ENCODE measurements at places on chromosomes 6 and 20. TPM values are rescaled to one million over a fixed set of nuclear protein-coding genes. Genes with fewer than 3 reads are reported as not detected.

Gene NKX2-4
- total RNA-seq, result not detected

Gene HAO1
- not detected for total RNA-seq

Gene PERP
- total RNA-seq, result 3.9 TPM

Gene TSHZ2
- total RNA-seq, result 0.54 TPM

Gene SGK2
- total RNA-seq, result 0.48 TPM

Gene ZNF391
- total RNA-seq, result 3.9 TPM

Gene SLC26A8
- total RNA-seq, result not detected

Gene CD24
- 1.1 TPM for total RNA-seq

- H3K36me3 ChIP-seq, result no peaks in the 10 kb centered on the region
- peaks cover 88% of the 10 kb centered on the region for H3K27me3 ChIP-seq
- no peaks in the 10 kb centered on the region for H3K4me1 ChIP-seq
- no peak overlapping the region for H3K27ac ChIP-seq
- DNase-seq, result no peak
Observed at GRCh38 chr6:50845499-50846143, 26.9 kb downstream of the TFAP2B start.

DNA sequence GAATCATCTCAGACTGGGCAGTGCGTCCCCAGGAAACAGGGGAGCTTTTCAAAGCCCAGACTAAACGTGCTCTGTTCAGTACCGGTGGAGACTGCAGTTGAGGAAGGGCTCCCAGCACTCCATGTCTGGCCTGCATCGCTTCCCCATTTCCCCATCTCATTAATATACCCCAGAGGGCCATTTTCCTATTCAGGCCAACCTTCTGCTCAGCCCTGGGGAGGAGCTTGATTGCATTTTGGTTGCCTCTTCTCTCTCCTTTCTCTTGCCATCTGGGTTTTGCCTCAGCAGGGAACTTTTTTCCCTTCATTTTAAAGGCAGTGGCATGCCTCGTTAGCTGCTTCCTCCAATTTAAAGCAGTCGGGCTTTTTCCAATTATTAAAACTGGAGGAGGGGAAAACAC lies 394.3 kb upstream of the SOX4 start:
- H3K27ac ChIP-seq, result no peak overlapping the region
- H3K36me3 ChIP-seq, result peaks cover 11% of the 10 kb centered on the region
- DNase-seq, result no peak
- peaks cover 7% of the 10 kb centered on the region for H3K4me1 ChIP-seq
- no peaks in the 10 kb centered on the region for H3K27me3 ChIP-seq
- no peak overlapping the region for H3K4me3 ChIP-seq

GRCh38 chr6:10756085-10756484 lies 8.5 kb downstream of the TMEM14B start:
- peaks cover 56% of the 10 kb centered on the region for H3K36me3 ChIP-seq
- no peak overlapping the region for H3K4me3 ChIP-seq
- H3K27ac ChIP-seq, result no peak overlapping the region

- peaks cover 2% of the 10 kb centered on the region for H3K27me3 ChIP-seq
- no peak for DNase-seq
- no peak overlapping the region for H3K4me3 ChIP-seq
- H3K4me1 ChIP-seq, result no peaks in the 10 kb centered on the region
- H3K36me3 ChIP-seq, result no peaks in the 10 kb centered on the region
- no peak overlapping the region for H3K27ac ChIP-seq
Observed at GRCh38 chr6:70257768-70258273, 45.1 kb downstream of the COL9A1 start.

- H3K4me3 ChIP-seq, result no peak overlapping the region
- H3K36me3 ChIP-seq, result no peaks in the 10 kb centered on the region
- DNase-seq, result no peak
- no peaks in the 10 kb centered on the region for H3K27me3 ChIP-seq
- no peaks in the 10 kb centered on the region for H3K4me1 ChIP-seq
Observed at GRCh38 chr20:7585126-7585679, 355.1 kb downstream of the HAO1 start.

GRCh38 chr20:62412194-62413024 lies 5.3 kb upstream of the CABLES2 start:
- no peaks in the 10 kb centered on the region for H3K4me1 ChIP-seq
- H3K27ac ChIP-seq, result no peak overlapping the region
- H3K4me3 ChIP-seq, result no peak overlapping the region
- H3K36me3 ChIP-seq, result no peaks in the 10 kb centered on the region
- peaks cover 3% of the 10 kb centered on the region for H3K27me3 ChIP-seq
- no peak for DNase-seq

GRCh38 chr6:98880486-98880885 lies 46.1 kb downstream of the POU3F2 start:
- H3K4me1 ChIP-seq, result peaks cover 7% of the 10 kb centered on the region
- peaks cover 23% of the 10 kb centered on the region for H3K36me3 ChIP-seq
- peak overlapping the region; percentile 6 for H3K4me3 ChIP-seq

DNA sequence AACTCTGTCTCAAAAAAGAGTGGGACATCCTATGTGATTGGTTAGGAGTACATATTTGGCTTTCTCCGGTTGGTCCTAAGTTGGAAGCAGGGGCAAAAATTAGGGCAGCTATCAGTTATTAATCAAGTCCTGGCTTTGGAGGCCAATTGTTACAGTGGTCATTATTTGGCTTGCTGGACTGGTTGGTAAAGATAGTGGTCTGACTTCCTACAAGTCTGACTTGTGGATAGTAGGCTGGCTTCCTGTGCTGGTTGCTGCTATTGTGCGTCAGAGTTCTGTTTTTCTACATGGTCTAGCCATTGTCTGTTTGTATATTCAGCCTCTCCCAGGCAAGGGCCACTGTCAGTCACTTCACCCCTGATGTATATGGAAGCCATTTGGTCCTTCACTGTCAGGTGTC lies 7.0 kb downstream of the ACOT8 start:
- H3K27ac ChIP-seq, result no peak overlapping the region
- DNase-seq, result no peak
- H3K36me3 ChIP-seq, result peaks cover 20% of the 10 kb centered on the region
- peaks cover 5% of the 10 kb centered on the region for H3K4me1 ChIP-seq

GRCh38 chr20:56449459-56449858 lies 19.0 kb upstream of the RTF2 start:
- no peak overlapping the region for H3K4me3 ChIP-seq
- peaks cover 5% of the 10 kb centered on the region for H3K4me1 ChIP-seq
- H3K27me3 ChIP-seq, result no peaks in the 10 kb centered on the region
- H3K36me3 ChIP-seq, result peaks cover 43% of the 10 kb centered on the region

DNA sequence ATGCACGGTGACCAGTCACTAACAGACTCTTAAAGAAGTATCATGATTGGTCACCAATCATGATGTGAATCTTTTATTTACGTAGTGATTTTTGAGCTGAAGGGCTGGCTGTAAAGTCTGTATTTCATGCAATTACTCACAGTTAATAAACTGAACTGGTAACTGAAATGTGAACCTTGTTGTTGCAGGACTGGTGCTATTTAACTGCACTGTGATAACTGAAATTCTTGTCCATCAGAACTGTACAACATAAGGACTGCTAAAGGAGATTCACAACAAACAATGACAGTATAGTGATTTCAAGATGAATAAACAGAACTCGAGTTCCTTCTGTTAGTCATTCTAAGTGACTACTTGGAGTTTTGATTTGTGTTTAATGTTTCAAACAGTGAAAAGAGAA lies 316.6 kb downstream of the TPBG start:
- no peaks in the 10 kb centered on the region for H3K4me1 ChIP-seq
- H3K27ac ChIP-seq, result no peak overlapping the region
- H3K27me3 ChIP-seq, result no peaks in the 10 kb centered on the region

- no peaks in the 10 kb centered on the region for H3K4me1 ChIP-seq
- no peak overlapping the region for H3K4me3 ChIP-seq
- peaks cover 19% of the 10 kb centered on the region for H3K36me3 ChIP-seq
- no peak for DNase-seq
Observed at GRCh38 chr6:131592935-131593334, 19.9 kb downstream of the ARG1 start.

- no peaks in the 10 kb centered on the region for H3K36me3 ChIP-seq
- H3K27me3 ChIP-seq, result peaks cover 2% of the 10 kb centered on the region
- DNase-seq, result no peak
- peaks cover 2% of the 10 kb centered on the region for H3K4me1 ChIP-seq
- H3K27ac ChIP-seq, result no peak overlapping the region
- H3K4me3 ChIP-seq, result no peak overlapping the region
Observed at GRCh38 chr6:41588111-41588510, 41.9 kb downstream of the FOXP4 start.

- peaks cover 4% of the 10 kb centered on the region for H3K36me3 ChIP-seq
- H3K4me3 ChIP-seq, result no peak overlapping the region
- H3K4me1 ChIP-seq, result peaks cover 5% of the 10 kb centered on the region
Observed at GRCh38 chr20:33008336-33009213, 1.1 kb downstream of the BPIFB2 start.

DNA sequence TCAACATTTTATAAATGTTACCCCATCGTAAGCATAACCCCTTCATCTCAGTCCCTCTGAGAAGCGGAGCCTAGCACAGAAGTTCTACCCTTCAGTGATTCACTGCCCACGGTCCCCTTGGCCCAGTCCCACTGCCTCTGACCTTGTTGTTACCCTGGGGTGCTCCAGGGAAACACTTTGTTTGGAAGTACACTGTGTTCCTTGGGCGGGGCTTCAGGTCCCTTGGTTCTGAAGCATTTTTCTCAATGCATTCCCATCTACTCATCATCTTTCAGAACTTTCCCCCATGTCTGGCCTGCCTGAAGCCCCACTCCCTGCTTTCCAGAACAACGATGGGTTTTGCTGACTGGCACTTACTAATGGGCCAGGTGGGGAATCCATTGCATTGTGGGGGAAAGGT lies 296.2 kb downstream of the FOXA2 start:
- no peak for DNase-seq
- no peak overlapping the region for H3K4me3 ChIP-seq
- no peak overlapping the region for H3K27ac ChIP-seq
- no peaks in the 10 kb centered on the region for H3K27me3 ChIP-seq
- no peaks in the 10 kb centered on the region for H3K4me1 ChIP-seq

DNA sequence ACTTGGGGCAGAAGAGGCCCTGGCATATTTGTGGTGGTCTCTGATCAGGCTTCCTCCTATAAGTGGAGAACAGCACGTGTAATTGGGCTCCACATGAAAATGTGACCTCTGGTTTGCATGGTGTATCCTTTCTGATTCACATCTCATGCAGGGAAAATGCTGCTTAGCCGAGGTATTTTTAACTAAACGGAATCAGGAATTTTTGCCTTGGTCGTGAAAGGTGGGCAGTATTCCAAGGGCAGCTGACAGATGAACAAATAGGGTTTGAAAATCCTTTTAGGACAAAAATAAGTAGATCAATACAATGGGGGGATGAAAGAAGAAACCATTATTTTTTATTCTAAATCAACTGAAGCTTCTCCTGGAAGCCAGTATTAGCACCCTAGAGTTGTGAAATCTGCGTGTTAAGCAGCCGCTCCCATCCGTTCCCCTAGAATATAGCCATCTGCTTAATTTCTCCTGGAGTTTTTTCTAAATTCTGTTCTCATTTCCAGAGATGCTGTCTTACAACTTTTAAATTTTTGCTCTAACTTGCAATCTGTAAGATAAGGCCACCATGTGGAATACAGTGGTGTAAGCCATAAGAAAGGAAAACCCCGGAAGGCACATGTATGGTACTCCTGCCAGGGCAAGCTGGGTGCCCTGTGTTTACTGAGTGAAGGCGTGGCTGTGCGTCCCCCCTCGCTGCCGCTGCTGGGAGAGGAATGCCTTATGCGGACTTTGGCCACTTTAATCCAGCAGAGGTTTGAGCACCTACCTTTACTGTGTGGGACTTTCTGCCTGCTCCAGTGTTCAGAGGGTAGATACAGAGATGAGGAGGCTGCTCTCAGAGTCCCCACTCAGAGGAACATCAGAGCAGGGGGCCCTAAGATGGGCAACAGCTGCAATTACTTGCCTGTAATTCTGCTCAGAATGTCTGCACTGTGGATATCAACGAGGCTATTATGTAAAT lies 52.4 kb downstream of the SYNJ2 start:
- H3K27ac ChIP-seq, result no peak overlapping the region
- H3K4me3 ChIP-seq, result no peak overlapping the region
- no peaks in the 10 kb centered on the region for H3K27me3 ChIP-seq
- H3K36me3 ChIP-seq, result peaks cover 46% of the 10 kb centered on the region

DNA sequence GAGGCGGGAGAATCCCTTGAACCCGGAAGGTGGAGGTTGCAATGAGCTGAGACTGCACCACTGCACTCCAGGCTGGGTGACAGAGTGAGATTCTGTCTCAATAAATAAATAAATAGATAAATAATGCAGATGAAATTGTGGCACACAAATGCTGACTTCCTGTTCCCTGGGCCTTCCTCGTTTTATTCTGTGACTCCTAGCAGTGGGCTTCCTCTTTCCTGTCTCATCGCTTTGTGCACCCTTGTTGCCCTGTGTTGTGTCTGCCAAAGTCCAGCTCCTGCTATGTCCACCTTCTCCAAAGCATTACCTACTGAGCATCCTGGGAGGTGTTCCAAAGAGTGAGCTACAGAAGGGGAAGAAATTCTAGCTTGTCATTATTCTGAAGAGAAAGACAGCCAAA lies 100.2 kb upstream of the TIAM2 start:
- no peak overlapping the region for H3K4me3 ChIP-seq
- no peak for DNase-seq
- H3K36me3 ChIP-seq, result peaks cover 3% of the 10 kb centered on the region
- H3K4me1 ChIP-seq, result peaks cover 1% of the 10 kb centered on the region
- H3K27ac ChIP-seq, result no peak overlapping the region
- H3K27me3 ChIP-seq, result no peaks in the 10 kb centered on the region

DNA sequence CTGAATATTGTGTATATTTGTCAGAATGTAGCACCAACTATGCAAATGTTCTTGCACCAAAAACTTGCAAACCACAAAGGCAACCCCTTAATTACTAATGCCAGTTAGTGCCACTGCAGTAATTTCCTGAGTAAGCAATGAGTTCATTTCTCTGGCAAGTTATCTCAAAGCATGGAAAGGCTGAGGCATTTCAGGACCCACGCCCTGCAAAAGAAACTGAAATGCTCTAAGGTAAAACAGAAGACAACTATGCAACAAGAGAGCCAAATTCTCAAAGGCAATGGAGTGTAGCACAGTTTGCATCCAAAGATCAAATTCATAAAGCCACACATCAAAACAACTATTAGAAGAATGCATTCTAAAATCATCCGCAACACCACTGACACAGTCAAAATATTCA lies 994.4 kb downstream of the EYS start:
- DNase-seq, result no peak
- no peak overlapping the region for H3K4me3 ChIP-seq
- H3K4me1 ChIP-seq, result no peaks in the 10 kb centered on the region
- no peak overlapping the region for H3K27ac ChIP-seq
- no peaks in the 10 kb centered on the region for H3K27me3 ChIP-seq

GRCh38 chr6:83708546-83708969 lies 343 bp downstream of the SNAP91 start:
- no peak overlapping the region for H3K4me3 ChIP-seq
- peaks cover 51% of the 10 kb centered on the region for H3K27me3 ChIP-seq
- H3K36me3 ChIP-seq, result no peaks in the 10 kb centered on the region
- peak; percentile 30 for DNase-seq

DNA sequence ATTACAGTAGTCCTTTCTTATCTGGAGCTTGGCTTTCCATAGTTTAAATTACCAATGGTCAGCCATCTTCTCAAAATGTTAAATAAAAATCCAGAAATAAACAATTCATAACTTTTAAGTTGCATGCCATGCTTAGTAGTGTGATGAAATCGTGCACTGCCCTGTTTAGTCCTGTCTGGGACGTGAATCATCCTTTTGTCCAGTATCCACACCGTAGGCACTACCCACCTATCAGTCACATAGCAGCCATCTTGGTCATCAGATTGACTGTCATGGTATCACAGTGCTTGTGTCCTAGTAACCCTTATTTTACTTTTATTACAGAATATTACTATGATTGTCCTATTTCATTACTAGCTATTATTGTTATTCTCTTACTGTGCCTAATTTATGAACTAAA lies 924.1 kb downstream of the EYS start:
- DNase-seq, result no peak
- H3K4me3 ChIP-seq, result no peak overlapping the region
- H3K36me3 ChIP-seq, result no peaks in the 10 kb centered on the region
- H3K4me1 ChIP-seq, result no peaks in the 10 kb centered on the region
- H3K27me3 ChIP-seq, result no peaks in the 10 kb centered on the region

GRCh38 chr6:26185802-26186201 lies 98.6 kb downstream of the HFE start:
- DNase-seq, result no peak
- H3K27me3 ChIP-seq, result no peaks in the 10 kb centered on the region
- H3K4me3 ChIP-seq, result no peak overlapping the region
- H3K27ac ChIP-seq, result peak overlapping the region; percentile 99

Data from activated naive CD8-positive, alpha-beta T cell treated with anti-CD3 and anti-CD28 coated beads, Interleukin-2, amount 10 ng/mL, durations not matched to agents 7 days and 5 days (primary cell).